ENCODE measurements at places on chromosomes 16 and 17. TPM values are rescaled to one million over a fixed set of nuclear protein-coding genes. Genes with fewer than 3 reads are reported as not detected.

GRIN2A gene
- not detected for polyA plus RNA-seq

CACNG5 gene
- not detected for polyA plus RNA-seq

IGF2BP1 gene
- not detected for polyA plus RNA-seq

SLC52A1 gene
- polyA plus RNA-seq = not detected

EFCAB5 gene
- polyA plus RNA-seq = not detected

CTRB1 gene
- not detected for polyA plus RNA-seq

GRCh38 chr17:6366221-6366666 is 68.7 kb downstream of the AIPL1 start:
- no peak for DNase-seq

DNA sequence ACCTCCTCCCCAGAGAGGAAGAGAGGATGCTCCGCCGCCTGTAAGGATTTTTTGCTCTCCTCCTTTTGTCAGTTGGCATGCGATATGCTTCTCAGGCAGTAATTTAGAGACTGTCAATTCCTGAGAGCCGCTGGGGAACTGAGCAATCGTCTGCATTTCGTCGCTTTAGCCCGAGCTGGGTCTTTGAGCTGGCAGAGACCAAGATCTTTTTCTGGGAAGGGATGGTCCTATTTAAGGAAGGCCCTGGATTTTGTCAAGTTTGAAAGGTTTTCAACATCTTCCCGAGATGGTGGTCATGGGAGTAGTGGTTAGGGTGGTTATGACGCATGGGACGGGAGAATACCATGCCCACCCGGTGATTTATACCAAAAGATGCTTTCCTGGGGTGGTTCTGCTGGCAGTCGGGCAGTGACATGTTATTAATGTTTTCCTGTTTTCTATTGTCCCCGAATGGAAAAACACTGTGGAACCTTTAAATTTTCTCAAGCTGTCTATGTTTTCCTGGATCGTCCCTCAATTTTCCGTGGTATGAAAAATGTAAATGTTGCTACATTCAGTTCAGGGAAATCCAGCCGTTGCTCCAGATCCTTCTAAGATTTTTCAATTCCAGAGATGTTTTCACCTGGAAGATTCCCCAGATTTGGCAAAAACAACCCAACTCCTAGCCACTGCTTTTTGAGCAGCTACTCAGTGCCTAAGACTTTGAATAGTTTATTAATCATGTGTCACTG is 586.4 kb downstream of the MAF start:
- DNase-seq = no peak

- DNase-seq = no peak
Observed at GRCh38 chr17:14805348-14805747, 459.8 kb downstream of the PMP22 start.

DNA sequence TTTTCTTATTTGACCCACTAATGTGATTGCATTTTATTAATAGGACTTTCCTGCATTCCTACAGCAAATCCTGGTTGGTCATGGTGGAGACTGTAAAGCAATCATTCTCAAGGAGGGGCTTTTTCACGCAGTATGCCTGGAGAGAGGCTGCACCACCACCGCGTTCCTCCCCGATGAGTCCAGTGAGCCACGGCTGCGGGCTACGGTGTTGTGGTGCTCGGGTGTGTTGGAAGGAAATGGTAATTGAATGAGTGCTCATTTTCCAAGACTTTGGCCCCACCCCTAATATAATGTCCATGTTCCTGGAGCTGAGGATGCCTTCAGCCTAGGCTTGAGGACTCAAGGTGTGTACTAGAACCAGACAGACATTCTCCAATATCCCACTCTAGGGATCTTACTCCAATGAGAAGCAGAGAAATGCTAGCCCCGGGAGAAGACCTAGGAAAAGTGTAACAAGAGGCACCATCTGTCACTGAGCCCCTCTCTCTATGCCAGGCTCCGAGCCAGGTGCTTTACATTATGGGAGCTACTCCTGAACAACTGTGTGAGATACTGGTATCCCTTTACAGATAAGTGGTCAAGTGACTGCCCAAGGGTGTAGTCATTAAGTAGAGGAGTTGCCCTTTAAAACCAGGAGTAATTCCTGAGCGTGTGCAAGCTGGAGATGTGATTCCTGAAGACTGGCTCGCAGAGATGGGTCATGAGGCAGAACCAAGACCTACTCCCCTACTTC is 39.4 kb downstream of the HEATR6 start:
- DNase-seq = no peak

- DNase-seq = no peak
Observed at GRCh38 chr17:17091276-17091675, 49.0 kb downstream of the MPRIP start.

DNA sequence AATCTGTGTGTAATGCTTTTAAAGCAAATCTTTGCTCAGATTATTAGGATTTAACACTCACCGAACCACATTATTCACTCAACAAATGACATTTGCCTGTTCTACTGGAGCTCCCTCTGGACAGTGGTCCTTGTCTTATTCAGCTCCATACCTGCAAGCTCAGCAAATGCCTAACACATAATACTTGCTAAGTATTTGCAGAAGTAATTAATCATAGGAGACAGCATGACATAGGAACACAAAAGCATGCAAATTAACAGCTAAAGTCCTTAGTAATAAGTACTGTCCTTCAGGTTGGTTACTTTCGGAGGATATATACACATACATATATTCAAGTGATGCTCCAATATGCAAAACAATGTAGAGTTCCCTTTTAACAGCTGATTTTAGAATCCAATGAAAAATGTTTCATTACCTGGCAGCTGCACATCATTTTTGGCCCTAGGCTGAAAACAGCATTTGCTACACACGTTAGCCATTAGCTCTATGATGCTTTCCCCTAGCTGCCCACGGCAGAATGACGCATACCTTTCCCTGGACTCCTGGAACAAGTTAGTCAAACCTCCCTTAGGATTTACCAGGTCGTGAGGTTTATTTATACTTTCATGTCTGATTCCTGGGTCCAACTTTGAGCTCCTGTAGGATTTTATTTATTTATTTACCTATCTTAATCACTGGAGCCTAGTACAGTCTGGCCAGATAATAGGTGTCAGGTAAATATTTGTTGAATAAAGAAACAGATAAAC is 8.6 kb downstream of the BRD7 start:
- no peak for DNase-seq

DNA sequence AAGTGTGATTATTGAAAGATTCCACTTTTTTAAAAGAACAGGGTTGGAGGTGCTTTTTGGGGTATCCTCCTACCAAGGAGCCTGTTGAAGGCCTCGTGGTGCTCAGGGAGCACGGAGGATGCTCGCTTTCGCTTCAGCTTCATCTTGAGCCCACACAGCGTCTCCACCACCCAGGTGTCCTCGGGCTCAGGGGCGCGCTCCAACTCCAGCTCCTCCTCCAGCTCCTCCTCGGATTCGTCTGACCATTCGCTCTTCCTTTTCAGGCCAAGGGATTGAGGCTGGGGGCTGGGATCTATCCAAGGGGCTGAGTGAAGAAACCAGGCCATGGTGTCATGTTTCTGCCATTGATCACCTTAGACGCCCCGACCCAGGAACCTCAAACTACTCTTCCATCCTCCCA is 1.2 kb downstream of the SPDYE4 start:
- no peak for DNase-seq

DNA sequence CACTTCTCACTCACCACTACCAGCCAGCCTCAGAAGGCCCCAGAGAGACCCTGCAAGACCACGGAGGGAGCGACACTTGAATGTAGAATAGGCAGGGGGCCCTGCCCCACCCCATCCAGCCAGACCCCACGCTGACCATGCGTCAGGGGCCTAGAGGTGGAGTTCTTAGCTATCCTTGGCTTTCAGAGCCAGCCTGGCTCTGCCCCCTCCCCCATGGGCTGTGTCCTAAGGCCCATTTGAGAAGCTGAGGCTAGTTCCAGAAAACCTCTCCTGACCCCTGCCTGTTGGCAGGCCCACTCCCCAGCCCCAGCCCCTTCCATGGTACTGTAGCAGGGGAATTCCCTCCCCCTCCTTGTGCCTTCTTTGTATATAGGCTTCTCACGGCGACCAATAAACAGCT is 5.1 kb upstream of the PDK2 start:
- DNase-seq = no peak

GRCh38 chr17:78611607-78612006 is 34.4 kb upstream of the DNAH17 start:
- DNase-seq = no peak

- DNase-seq = no peak
Observed at GRCh38 chr17:50699410-50699809, 8.3 kb downstream of the ANKRD40 start.

DNA sequence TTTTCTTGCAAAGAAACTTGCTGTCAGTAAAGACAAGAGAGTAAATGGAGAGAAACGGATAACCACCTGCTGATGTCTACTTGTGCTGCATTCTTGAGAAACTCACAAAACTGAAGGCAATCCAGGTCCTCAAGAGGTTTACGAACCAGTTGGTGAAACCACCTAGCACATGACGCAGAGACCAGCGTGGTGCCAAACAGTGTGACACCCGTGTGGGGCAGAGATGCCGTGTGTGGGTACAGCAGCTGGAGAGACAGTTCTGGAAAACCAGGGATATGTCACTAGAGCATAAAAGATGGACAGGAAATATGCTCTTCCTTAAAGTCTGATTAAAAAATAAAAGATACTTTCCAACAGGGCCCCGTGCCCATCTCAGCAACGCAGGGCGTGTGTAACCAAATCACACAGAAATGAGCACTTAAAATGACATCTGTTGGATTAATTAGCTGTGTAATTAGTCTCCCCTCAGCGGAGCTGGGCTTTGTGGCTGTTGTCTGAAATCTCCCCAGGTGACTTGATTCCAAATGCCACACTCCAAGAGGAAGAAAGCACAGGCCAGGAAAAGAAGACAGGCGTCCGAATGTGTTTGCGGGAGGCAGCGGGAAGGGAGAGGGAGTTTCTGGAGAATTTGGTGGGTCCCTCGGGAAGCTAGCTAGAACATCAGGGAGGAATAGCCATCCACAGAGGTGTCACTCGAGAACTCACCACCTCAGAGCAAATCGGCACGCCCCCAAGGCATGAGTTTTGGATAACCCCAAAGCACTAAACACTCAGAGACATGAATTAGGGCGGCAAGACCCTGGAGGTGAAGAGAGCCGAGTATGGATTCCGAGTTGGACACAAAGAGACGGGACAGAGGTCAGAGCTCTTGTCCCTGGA is 109.8 kb downstream of the ZFHX3 start:
- no peak for DNase-seq

GRCh38 chr16:86337138-86337537 is 173.2 kb upstream of the FOXF1 start:
- DNase-seq = no peak

DNA sequence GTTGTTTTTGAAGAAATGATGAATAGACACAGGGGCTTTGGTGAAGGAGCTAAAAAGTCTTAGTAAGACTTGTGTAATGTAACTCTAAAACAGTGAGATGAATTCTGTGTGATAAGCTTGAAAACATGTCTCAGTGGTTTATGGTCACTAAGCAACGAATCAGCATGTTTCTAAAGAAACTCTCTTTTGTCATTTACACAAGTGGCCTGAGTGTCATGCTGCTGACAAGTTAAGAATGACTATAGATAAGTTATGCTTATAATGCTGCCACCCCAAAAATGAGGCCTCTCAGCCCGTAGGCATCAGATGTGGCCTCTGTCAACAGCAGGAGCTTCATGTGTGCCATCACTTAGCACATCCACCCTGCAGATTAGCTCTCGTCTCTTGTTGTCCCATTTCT is 8.7 kb downstream of the COX10 start:
- DNase-seq = no peak

DNA sequence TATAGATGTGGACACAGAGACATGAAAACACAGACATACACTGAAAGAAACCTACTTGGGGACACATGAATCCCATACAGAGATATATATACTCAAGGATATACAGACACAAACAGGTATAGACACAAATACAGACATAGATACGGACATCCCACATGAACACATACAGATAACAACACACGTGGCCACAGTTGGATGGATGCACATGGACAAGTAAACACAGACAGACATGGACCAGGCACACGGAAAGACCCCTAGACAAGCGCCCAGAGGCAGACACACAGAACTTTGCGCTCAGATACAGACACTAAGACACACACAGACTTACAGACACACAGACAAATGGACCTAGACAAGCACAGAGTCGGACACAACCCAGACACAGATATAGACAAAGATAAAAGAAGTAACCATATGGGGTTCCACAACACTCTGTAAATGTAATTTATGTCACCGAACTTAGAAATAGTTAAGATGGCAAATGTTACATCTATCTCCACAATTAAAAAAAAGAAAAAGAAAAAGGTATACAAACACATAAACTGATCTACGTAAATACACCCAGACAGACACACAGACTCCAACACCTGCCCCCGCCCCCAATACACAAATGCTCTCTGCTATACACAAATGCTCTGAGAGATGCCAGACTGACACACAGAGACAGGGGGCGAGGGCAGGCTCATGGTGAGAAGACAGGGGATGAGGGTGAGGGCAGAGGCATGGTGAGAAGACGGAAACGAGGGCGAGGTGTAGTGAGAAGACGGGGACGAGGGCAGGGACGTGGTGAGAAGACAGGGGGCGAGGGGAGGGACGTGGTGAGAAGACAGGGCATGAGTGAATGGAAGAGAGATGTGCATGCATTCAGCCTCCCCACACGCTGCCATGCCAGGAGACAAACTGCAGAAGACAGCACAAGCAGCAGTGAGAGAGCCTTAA is 118.3 kb downstream of the SMG6 start:
- DNase-seq = no peak

DNA sequence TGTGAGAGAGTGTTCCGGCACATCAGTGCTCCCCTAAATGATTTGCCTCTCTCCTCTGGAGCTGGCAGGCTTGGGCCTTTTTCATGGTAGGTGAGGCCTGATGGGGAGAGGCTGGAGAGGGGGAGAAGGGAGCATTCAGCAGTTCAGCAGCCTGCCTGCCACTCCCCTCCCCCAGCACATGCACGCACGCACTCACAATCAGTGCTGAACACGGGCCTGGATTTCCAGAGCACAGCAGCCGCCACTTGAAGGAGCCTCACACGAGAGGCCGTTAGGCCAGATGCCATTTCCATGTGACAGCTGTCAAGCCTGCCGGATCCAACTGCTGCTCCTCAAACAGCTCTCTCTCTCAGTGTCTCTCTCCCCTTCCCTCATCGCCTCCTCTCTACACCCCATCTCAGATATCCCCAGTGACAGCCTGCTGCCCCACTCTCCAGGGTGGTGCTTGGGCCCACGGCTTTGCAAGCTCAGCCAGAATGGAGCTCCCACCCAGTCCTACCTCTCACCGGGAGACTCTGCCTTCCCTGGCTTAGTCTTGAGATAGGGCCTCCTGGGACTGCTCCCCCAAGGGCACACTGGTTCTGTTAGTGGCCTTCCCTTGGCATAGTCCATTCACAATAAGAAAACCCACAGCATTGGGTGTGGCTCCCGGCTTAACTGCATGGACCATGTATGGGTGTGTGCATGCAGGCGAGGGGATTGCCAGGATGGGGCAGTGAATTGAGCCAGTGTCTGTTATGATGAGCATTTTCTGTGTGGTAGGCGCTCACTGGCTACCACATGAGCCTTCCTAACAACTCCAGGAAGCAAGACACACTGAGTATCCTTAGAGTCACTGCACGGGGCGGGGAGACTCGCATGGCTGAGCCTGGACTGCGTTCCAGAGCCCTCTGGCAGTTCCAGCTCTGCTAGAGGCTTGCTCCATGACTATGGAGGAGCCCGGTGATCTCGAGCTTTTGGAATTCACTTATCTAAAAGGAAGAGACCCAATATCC is 226.2 kb downstream of the CCDC182 start:
- DNase-seq = no peak

GRCh38 chr17:82787081-82787848 is 35.4 kb downstream of the TBCD start:
- DNase-seq = no peak

- DNase-seq = no peak
Observed at GRCh38 chr16:27222249-27223225, 19.2 kb downstream of the KDM8 start.
